ENCODE measurements at places on chromosomes 6 and 20. TPM values are rescaled to one million over a fixed set of nuclear protein-coding genes. Genes with fewer than 3 reads are reported as not detected.

The C20orf144 gene
- total RNA-seq, result 0.09 TPM

The NFS1 gene
- 16.5 TPM for total RNA-seq

The SALL4 gene
- total RNA-seq, result 20.5 TPM

The PAX1 gene
- total RNA-seq, result not detected

The APCDD1L gene
- total RNA-seq, result not detected

- DNase-seq, result no peak
These were observed 195.7 kb downstream of the CD83 start for GRCh38 chr6:14313248-14313647.

GRCh38 chr6:144477856-144478255 lies 192.7 kb downstream of the UTRN start:
- no peak for DNase-seq

DNA sequence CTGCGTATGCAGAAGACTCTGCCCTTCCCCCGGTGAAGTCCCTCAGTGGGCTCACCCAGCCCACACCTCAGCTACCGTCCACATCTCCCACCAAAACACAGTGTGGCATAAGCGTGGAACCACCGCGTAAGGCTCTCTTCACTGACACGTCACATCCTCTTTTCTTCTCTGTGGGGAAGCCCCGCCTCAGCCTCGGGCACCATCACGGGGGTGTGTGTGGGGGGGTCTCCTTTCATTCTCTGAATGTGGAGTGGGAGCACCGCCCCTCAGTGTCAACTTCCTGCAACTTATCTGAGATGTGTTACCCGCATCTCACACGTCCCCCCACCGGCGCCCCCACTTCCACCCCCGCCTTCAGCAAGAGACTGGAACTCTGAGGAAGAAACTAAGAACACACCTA lies 388.4 kb upstream of the JARID2 start:
- no peak for DNase-seq

DNA sequence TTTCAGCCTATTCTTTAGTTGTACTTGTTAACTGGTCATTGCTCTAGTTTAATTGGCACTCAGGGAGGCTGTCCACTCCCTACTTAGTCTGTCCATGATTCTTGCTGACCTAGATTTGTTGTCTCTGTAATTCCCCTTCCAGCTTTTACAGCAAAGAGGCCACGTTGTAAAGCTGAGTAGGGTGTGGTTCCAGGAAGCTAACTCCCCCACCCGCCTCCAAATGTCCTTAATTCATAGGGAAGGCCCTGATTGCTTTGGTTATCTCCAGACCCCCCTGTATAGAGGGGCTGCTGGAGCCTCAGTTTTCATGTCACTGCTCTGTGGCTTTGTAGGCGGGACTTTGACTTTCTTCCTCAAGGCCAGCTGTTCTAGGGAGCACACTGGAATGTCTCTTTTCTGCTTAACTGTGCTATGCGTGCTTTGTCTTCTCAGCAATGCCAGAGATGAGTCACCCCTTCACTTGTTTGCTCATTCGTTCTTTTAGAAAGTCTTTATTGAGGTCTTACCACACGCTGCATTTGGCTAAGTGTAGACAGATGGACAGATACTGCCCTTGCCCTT lies 175.1 kb upstream of the JAG1 start:
- no peak for DNase-seq

- DNase-seq, result no peak
These were observed 3.9 kb upstream of the INSM1 start for GRCh38 chr20:20363799-20364592.

DNA sequence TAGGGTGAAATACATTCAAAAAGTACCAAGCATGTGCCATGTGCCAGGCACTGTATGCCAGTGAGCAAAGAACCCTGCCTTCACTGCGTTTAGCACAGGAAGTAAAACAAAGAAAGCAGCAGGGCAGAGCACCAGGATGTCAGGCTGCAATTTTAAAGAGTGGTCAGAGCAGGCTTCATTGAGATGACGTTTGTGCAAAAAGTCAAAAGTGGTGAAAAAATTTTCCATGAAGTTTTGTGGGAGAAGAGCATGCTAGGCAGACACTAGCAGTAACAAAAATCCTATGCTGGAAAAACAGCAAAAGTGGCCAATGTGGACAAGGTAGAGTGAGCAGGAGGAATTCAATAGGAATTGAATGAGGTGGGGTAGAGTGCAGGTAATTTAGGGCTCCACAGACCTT lies 31.3 kb downstream of the AKIRIN2 start:
- no peak for DNase-seq

- DNase-seq, result no peak
These were observed 20.7 kb downstream of the DIDO1 start for GRCh38 chr20:62905536-62906117.

DNA sequence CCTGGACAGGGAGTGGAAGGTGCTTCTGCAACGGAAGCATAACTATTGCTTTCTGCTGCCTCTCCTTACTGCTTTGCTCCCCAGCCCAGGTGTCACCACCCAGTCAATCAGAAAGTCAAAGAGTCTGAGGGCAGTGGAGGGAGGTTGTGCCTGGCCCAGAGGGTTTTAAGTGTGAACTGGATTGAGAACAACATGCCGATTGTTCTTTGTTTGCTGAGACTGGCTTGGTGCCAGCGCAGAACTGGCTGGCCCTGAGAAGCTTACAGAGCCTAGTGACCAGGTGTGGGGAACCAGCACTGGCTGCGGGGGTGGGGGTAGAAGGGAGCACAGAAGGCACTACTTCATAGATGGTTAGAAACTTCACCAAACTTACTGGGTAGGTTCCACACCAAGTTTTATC lies 31.1 kb upstream of the ENPP4 start:
- no peak for DNase-seq

DNA sequence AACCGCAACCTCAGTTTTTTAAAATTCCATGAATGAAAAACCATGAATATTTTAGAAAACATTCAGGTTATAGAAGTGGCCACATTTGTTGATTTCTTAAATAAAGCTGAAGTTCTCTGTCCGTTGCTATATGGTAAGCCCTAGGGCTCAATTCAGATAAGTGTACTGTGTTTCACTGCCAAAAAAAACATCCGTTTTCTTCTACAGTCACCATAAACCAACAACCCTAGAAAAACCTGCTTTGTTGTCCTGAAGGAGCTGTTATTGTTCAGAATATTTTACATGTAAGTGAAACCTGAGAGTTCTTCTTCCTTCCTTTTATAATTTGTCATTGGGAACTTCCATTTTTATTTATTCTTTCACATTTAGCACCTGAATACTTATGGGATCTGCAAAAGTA lies 274.1 kb downstream of the TFAP2A start:
- DNase-seq, result no peak

- DNase-seq, result no peak
These were observed 710 bp downstream of the TINAG start for GRCh38 chr6:54308986-54309315.

DNA sequence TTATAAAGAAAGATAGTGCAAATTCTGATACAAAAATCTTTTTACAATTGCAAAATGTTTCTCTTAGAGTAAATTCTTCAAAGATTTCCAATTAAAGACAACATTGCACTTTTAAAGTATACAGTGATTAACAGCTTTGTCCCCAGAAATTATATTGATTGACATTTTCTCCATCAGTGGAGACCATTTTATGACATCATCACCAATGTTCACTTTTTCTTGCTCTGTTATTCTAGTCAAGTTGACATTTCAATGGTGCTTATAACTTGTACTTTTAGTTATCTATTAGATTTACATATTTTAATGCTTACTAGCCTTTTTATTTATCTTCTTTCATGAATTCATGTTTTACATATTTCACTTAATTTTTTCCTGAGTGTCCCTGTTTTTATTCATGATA lies 524.8 kb downstream of the HAO1 start:
- DNase-seq, result no peak

GRCh38 chr20:40081653-40082052 lies 607.4 kb downstream of the MAFB start:
- DNase-seq, result no peak

- DNase-seq, result no peak
These were observed 634.4 kb downstream of the DHX35 start for GRCh38 chr20:39596554-39596953.

DNA sequence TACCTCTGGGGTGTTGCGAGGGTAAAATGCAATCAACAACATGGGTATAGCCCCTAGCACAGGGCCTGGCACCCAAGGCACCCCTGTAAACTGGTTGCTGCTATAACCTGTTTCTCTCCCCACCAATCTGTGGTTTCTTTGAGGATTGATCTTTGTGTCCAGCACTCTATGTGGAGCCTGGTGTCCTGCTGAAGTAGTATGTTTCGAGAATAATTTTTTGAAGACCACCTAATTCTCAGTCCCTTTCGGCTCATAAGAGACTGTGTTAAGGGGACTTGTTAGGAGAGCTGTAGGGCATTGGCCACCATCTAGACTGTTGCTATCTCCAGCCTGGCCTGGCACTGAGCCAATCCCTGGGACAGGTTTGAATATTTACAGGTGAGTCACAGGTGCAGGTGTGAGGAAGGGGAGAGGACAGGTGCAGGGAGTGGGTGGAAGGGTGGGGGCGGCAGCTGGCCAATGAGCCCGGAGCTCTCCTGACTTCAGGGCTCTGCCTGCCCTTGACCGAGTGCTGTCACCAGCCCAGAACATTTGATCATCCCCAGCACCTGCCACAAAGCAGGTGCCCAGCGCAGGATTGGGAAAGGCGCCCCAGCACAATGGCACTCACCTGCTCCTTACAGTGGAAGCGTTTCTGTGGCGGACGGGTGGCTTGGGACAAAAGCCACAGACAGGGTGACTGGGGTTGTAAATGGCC lies 8.1 kb upstream of the C20orf144 start:
- no peak for DNase-seq

DNA sequence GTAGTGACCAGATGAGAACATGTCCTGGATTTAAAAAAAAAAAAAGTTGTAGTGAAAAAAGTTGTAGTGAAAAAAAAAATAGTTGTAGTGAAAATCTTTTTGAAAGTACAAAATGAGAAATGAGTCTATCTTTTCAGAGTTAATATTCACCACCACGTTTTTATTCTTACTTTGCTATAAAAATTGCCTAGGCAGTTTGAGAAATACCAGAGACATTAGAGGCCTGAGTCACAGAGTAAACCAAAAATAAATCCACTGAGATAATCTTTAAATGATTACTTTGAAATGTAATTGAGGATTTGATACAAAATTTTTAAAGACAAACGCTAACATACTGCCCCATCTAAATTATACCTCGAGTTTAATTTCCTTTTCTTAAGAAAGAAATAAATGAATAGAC lies 101.2 kb upstream of the TIAM2 start:
- no peak for DNase-seq

GRCh38 chr6:128098000-128098581 lies 197.2 kb upstream of the THEMIS start:
- no peak for DNase-seq

GRCh38 chr20:59633656-59634251 lies 29.4 kb downstream of the PHACTR3 start:
- no peak for DNase-seq

- no peak for DNase-seq
These were observed 106.6 kb downstream of the ATXN1 start for GRCh38 chr6:16654701-16655100.

DNA sequence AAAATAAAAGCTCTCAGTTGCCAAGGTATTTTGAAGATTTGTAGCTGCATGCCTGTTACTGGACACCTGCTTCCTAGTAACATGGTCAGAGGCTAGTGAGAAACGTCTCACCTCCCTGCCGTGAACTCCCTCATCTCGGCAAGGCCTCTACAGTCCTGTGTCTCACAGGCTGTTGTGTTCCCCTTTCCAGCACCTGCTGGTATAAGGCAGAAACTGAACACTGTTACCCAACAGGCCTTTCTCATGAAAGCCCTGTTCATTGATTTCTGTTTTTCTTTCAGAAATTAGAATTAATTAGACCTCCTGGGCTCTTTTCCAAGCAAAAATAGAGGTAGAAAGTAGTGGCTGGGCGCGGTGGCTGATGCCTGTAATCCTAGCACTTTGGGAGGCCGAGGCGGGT lies 17.6 kb upstream of the SRSF3 start:
- DNase-seq, result no peak

- no peak for DNase-seq
These were observed 817 bp upstream of the SLCO4A1 start for GRCh38 chr20:62641321-62642050.

DNA sequence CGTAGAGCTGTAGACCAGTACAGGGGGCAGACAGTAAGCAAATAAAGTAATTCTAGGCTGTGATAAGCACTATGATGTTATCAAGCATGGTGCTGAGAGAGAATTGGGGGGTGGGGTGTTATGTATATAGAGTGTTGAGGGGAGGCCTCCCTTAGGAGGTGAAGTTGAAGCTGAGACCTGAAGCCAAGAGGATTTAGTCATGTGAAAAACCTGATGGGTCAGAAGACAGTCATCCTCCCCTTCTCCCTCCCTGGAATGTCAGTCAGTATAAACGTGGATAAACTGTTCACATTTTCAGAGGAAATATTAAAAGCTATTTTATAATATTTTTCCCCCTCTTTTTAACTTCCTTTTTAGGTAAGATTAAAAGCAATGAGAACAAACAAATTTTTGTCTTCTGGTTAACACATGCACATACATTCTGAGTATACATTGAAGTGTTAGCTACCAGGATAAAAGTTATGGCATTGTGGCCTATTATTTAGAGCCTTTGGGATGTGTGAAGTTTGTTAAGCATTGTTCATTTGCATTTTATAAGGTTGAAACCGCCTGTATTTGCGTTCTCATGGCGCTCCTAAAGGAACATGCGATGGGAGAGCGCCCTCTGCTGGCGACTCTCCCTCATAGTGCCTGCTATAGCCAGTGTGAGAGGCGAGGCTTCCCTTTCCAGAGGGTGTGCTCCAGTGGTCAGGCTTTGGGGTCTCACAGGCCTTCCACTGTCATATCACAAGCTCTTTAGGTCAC lies 35.4 kb upstream of the MAPK13 start:
- peak; percentile 67 for DNase-seq

DNA sequence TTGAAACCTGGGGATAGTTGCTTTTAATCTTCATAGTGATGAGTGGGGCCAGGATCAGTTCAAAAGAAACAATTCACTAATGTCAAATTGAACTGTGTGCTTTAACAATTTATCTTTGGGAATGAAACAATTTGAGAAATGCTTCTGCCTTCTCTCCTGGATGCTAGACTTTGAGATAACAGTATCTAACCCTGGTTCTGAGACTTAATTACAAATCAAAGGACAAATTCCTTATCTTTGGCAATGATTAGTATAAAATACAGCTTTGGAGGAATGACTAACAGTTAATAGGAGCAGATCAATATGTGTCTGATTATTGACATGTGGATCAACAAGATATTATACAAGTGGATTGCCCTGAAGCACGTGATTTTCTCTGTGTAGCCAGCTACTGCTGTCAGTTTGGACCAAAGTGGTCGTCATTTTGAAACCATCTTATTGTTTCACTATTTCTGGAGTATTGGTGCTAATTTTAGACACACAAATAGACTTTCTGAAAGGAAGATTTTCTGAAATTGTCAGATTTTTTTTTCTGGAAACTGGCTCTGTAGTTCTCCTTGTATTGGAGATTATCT lies 6.2 kb upstream of the FLRT3 start:
- no peak for DNase-seq

DNA sequence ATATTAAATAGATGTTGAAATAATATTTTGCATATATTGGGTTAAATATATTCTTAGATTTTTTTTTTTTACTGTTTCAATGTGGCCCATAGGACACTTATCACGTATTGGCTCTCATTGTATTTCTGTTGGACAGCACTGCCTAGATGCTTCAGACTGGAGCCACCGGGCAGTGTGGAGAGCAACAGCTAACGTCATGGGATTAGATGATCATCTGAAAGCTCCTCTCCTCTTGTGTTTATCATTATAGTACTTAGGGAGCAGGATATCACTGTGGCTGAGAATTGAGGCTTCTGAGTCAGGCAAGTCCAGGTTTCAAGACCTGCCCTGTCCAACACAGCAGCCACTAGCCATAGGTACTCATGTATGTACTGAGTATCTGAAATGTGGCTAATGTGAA lies 87.4 kb downstream of the ZHX3 start:
- DNase-seq, result no peak

- no peak for DNase-seq
These were observed 2.2 kb downstream of the TBC1D20 start for GRCh38 chr20:460180-460579.

Measured in mesothelial cell of epicardium (in vitro differentiated cells).